ENCODE measurements at places on chromosomes 3 and 15.

DNA sequence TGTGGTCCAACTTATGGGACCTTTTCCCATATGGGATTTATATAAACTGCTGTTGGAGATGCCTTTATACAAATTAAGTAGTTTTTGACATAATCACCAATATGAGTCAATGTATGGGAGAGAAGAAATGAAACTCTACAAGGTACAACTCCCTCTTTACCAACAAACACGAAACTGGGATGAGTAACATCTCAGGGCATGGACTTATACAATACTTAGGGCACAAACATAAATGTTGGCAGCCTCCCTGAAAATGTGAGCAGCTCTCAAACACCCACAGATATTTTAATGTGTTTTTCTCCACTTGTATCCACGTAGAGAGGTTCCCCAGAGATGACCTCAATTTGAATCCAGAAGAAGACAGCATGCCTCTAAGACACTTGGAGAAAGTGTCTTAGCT lies 161.6 kb downstream of the MAGI1 start:
- DNase-seq = no peak

DNA sequence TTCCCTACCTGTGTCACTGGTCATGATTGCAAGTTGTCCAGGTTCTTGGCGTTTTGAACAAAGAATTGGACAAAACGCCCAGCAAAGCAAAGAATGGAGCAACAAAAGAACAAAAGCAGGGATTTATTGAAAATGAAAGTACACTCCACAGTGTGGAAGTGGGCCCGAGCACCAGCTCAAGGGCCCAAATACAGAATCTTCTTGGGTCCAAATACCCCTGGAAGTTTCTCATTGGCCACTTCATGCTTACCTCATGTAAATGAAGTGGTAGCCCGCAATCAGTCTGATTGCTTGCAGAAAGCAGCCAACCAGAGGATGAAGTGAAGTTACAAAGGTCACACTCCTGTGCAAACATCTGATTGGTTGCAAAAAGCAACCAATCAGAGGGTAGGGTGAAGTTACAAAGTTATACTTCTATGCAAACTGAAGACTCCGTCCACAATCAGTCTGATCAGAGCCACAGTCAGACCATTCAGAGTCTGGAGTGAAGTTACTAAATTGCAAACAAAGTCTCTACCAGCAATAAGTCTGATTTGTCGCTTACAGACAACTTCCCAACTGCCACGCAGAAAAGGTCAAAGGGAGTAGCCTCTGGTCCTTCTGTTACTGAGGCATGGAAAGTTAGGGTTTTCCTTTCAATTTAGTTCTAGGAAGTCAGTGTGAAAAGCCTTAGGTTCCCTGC lies 8.3 kb upstream of the TM4SF1 start:
- DNase-seq = no peak

- DNase-seq = peak; percentile 66
Observed at GRCh38 chr15:43285609-43286037, 18.9 kb upstream of the TGM5 start.

DNA sequence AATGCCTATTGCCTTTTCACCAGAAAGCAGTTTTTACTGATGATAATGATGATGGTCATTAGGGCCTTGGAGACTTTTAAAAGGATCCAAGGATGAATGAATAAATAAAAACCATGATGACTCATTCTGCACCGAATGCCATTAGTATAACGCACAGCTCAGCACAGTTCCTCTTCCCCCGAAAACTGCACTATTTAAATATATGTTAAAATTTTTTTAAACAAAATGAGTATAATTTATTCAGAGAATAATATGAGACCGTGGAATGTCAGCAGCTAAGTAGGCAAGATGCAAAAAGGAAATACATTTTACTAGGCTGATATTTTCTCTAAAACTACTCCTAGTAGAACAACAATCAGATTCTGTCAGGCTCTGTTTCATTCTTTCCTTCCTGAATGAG lies 83.4 kb upstream of the NANOGP8 start:
- DNase-seq = no peak

GRCh38 chr3:149377408-149378364 lies at the start of gene TM4SF1:
TM4SF1 (minus strand) TSS chr3:149377649; CDS start chr3:149377547, 102 bp downstream.
- DNase-seq = no peak

DNA sequence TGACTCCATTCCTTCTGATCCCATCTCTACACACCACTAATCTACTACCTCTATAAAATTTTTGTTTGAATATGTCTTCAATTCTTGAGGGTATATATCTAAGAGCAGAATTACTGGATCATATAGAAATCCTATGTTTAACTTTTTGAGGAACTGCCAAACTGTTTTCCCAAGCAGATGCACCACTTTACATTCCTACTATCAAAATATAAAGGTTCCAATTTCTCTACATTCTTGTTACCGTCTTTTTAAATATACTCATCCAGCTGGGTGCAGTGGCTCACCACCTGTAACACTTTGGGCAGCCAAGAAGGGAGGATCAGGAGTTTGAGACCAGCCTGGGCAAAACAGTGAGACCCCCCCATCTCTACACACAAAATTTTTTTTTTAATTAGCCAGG lies 268.0 kb downstream of the SCAPER start:
- no peak for DNase-seq

DNA sequence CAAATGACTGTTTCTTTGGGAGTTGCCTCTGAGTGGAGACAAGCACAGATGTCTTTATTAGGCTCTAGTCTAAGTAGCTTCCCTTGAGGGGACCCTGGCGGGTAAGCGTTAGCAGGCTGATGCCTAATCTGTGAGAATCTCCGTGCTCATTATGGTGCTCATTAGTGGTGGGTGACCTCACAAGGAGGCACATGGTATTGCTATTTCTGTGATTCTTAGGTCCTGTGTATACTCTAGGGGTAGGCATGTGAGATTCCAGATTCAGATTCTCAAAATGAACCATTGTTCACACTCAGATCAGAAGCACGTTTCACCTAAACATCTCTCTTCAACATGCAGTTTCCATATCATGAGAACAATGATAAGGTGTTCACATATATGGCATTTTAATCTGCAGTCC lies 809.7 kb downstream of the NR2F2 start:
- DNase-seq = no peak

- DNase-seq = no peak
Observed at GRCh38 chr3:65927576-65927975, 111.1 kb downstream of the MAGI1 start.

DNA sequence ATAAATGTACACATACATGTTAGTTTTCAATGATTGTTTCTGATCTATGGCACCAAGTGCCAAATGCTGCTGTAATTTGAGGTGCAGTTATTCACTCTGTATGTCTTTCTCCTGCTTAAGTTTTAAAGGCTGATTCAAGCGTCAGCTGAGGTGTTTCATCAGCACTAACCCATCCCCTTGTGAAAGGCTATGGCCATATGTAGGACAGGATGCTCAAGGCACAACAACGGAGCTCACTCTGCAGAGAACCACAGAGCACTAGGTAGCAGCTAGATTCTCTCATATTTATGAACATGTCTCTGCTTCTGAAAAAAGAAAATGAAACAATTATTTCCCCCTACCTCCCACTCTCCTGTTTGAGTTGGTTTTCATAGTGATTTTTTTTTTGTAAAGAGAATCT lies 340.0 kb upstream of the TMCO5A start:
- DNase-seq = no peak

- no peak for DNase-seq
Observed at GRCh38 chr3:64073158-64073761, 50.0 kb upstream of the PSMD6 start.

GRCh38 chr3:26259176-26259575 lies 363.4 kb upstream of the LRRC3B start:
- no peak for DNase-seq

GRCh38 chr3:50189274-50189673 lies 2.1 kb upstream of the GNAT1 start:
- no peak for DNase-seq

DNA sequence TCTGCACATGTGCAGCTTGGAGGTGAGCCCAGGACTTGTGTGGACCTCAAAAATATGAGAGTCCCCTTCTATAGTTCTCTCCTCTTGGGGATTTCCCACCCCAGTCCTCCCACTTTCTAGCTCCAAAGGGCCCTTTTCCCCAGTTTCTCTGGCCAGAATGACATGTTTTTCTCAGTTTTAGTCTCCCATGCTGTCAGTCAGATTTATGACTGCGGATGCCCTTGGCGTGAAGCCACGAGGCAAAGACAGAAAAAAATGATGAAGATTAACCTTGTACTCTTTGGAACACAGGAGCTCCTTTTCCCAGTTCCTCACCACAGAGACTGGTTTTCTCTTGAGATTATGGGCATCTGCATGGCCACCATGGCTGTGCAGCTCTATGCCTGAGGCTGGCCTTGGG lies 72.0 kb upstream of the TTBK2 start:
- DNase-seq = no peak
